CD14-positive monocyte (primary cell): ENCODE measurements at places on chromosomes 3 and 15.

DNA sequence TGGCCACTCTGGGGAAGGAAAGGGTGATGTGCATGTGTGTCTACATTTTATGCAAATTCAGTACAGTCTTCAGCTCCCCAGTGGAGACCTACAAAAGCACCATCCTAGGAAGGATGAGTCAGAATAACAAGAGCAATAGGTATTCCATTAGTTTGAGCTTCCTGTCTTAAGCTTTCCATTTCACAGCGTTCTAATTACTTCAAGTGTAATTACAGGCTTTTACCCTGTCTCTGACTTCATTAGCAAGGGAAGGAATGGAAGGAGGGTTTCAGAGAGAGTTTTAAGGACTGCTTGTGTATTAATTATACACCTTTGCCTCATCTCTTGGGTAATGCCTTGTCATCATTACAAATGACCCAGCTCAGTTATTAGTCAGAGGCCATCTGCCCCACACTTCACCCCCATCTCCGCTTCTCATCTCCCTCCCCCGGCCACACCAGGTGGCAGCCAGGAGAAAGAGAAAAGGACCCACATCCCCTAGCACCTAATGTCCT is 202.8 kb upstream of the MRPL3 start:
- no peak for DNase-seq

- DNase-seq, result no peak
Measured at GRCh38 chr15:70351941-70352774, 254.4 kb upstream of the TLE3 start.

DNA sequence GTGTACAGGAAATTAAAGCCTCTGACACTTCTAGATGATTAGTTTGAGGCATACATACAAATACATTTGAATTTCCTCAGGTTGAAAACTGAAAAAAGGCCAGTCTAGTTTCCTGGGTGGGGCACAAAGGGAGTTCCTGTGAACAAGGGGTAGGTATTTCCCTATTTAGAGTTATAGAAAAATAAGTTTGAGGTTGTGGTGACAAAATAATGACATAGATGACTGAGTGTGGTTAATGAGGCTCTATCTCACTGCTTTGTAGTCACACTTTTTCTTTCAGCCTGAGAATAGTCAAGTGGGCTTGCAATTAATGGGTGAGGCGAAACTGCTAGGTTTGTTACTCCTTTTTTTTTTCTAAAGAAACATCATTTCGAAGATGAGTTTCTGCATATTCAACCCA is 4.3 kb downstream of the SLCO3A1 start:
- peak; percentile 81 for DNase-seq

DNA sequence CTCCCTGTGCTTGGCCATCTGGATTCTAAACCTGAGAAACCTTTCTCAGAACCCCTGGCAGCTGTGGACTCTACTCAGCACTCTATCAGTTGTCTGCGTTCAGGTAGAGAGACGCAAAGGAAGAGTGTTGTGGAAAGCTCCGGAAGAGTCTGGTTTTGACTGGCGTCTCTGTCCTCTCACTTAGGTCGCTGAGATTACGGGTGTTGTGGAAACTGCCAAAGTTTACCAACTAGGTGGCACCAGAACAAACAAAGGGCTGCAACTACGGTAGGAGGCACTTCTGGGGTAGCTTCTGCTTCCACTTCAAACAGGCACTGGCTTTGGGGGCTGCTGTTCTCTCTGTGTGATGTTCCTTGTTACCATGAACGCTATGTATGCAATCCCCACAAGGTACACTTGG is 19.2 kb upstream of the ITPKA start:
- no peak for DNase-seq

DNA sequence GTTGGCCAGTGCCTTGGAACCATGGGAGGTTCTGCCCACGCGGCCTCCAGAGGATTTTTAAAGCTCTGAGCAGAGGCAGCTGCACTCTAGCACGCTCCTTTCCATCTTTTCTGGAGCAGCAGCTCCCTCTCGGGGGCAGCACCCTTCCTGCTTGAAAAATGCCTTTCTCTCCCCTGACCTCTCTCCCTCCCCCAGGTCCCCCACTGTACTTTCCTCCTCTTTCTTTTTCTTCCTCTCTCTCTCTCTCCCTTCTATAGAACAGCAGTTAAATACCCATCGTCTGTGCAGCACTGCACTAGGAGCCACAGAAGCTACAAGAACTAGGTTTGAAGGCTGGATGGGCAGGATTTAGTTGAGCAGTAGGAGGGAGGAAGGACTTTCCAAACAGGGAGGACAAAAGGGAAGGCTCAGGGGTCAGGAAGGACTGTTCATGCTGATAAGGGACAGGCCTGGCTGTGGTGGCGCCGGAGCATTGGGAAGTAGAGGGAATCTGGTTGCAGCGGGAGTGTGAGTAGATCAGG is 4.4 kb downstream of the ALPK3 start:
- no peak for DNase-seq

DNA sequence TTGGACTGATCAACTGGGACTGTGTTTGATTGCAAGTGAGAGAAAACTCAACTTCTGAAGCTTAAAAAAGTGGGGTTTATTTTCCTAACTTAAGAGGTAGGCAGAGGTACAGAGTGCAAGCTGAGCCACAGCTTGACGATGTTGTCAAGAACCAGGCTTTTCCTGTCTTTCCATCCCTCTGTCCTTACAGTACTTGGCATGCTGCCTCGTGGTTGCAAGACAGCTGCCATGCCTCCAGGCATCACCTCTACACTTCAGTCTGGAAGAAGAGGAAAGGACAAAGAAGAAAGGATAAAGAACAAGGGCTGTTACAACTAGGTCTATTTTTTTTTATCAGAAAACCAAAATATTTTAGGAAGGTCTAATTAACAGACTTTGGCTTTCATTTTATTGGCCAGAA is 51.8 kb upstream of the GALNT15 start:
- no peak for DNase-seq

- no peak for DNase-seq
Measured at GRCh38 chr3:110478377-110479054, 593.1 kb upstream of the NECTIN3 start.

DNA sequence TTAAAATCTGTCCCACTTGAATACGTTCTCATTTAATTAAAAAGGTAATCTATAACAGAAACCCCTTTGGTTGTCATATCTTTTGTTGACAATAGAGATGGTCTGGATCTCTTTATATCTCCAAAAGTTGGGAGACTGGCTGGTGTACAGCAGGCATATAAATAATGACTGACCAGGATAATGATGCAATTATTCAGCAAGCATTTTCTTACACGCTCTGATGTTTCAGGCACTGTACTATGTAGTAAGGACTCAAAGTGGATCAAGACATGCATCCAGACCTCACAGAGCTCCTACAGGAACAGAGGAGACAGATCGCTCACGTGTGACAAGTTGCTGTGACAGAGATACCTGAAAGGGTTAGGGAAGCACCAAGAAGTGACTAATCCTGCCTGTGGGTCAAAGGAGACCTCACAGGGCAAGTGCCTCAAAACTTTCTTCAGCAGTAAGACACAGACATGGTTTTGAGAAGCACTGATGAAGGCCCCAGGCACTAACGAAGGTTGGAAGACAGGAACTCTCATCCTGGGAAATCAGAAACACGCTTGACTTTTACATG is 25.7 kb downstream of the VPS39 start:
- peak; percentile 17 for DNase-seq

DNA sequence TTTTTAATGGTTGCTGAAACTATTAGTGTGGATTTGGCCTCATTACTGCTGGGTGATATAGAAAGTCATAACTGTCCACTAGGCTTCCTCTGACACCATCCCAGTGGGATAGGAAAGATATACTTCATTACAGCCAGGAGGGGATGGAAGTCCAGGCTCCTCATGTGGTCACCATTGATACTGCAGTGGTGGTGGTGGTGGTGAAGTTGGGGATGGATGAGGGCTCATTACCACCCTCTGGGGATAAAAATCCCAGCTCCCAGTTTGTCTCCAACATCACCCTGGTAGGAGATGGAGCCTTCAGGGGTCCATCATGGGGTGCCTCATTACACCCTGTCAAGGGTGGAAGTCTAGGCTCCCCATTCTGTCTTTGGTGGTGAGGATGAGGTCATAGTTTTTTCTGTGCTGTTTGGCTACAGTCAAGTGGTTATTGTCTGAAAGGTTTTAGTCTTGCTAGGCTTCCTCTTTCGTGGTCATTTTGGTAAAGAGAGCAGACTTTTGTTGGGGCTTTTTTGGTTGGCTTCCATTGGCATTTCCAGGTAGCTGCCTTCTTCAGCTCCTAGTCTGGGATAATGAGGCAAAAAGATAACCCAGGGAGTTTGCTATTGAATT is 30.1 kb upstream of the FILIP1L start:
- DNase-seq, result no peak

- no peak for DNase-seq
Measured at GRCh38 chr3:176349706-176350105, 847.6 kb downstream of the TBL1XR1 start.

DNA sequence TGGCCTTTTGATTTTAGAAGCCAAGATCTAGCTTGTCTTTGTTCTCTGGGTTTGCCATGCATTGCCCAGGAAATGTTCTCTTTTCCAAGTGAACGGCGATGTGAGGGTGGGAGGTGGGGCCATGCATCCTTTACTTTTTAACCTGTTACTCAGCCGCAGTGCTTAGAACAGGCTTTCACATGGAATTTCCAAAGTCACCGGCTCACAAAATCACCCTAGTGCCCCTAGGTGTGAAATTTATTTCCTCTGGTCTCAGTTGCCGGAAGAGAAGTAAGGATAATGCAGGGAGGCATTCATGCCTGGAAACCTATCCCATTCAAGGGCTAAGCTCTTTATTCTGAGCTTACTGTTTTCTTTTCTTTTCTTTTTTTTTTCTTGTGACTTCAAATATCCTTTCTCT is 93.2 kb downstream of the CACNA2D3 start:
- DNase-seq, result no peak

DNA sequence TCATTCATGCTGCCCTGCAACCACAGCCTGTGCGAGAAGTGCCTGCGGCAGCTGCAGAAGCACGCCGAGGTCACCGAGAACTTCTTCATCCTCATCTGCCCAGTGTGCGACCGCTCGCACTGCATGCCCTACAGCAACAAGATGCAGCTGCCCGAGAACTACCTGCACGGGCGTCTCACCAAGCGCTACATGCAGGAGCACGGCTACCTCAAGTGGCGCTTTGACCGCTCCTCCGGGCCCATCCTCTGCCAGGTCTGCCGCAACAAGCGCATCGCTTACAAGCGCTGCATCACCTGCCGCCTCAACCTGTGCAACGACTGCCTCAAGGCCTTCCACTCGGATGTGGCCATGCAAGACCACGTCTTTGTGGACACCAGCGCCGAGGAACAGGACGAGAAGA is 4.7 kb downstream of the TRIM42 start:
- no peak for DNase-seq

- DNase-seq, result no peak
Measured at GRCh38 chr15:88091444-88092016, 165.0 kb downstream of the NTRK3 start.

DNA sequence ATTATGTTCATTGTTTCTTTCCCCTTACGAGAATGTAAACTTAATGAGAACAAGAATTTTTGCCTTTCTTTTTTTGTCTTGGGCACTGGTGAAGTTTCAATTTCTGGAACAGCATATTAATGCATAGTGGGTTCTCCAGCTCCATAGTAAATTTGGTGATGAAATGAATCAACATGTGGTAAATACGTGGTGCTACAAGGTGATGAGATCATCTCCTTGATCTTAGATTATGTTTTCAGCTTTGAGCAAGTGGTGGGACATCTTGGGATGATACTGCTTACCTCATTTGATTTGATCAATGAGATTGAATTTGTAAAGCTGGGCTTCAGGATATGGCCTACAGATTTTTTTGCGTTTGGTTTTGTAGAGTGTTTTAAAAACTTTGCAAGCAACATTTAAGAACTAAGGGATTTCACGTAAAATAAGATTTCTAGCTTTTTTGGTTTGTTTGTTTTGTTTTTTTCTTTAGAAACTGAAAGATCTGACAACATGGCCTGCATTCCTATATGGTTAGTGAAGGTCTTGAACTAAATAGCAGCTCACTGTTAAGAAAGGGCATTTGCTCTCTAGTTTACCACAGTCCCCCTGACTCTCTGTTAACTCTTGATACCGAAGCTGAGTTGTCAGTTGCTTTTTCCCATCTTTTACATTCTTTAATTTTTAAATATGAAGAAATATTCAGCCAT is 45.6 kb downstream of the FNDC3B start:
- DNase-seq, result no peak

- DNase-seq, result no peak
Measured at GRCh38 chr15:76776480-76776879, 128.7 kb downstream of the SCAPER start.

GRCh38 chr3:42157540-42158538 is 66.7 kb downstream of the TRAK1 start:
- no peak for DNase-seq

GRCh38 chr15:91861223-91861622 is 7.7 kb downstream of the SLCO3A1 start:
- DNase-seq, result peak; percentile 97

DNA sequence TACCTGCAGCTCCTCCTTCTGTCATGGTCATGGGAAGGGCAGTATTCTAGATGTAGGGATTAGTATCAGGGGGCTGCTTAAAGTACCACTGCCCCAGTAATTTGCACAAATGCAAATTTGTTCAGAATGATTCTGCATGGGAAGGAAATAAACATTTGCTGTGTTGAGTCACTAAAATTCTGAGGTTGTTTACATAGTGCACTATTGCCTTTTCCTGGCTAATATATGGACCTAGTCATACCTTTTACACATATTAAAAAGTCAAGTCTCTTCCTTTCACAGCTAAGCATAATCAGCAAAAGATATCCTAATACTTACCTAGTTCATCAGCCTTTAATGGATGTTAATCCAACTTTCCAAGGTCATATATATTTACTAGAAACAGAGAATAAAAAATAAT is 746.4 kb upstream of the NR2F2 start:
- DNase-seq, result no peak

DNA sequence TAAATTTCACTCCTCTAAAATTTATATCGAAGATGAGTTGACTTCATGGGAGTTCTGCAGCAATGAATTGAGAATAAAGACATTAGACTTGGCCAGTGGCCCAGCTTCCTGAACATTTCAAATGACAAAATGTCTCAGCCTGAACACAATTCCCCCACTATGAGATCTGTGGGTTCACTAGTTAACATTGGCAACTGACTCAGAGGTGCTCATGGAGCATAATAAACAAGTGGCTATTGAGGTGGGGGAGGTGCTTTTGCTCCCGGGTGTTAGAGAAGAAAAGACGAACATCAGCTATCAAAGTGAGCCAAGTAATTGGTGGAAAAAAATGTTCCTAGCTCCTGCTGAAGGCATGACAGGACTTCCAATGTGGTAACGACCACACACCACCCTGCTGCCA is 6.3 kb downstream of the ATP13A4 start:
- DNase-seq, result no peak

DNA sequence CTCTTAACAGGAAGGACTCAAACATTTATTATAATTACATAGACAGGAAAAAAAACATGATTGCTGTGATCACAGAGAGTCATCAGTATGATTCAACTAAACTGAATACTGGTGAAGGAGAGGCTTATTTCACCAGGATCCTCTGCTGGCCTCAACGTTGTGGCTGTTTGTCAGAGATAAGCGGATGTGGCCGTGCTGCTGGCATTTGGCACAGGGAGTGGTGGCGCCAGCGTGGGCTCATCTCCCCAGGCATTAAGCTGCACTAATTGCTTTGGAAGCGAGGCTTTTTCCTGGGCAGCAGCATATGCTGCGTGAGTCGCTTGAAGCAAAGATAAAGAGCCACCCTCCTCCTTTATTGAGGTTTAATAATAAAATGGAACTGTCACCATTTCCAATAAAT is 306.7 kb downstream of the LRTM1 start:
- DNase-seq, result no peak
